ENCODE measurements at places on chromosomes 4 and X. TPM values are rescaled to one million over a fixed set of nuclear protein-coding genes. Genes with fewer than 3 reads are reported as not detected.

The ADGRL3 gene
- 0.02 TPM for total RNA-seq

The SPOCK3 gene
- 0.40 TPM for total RNA-seq

The SPATA4 gene
- total RNA-seq = 0.19 TPM

The ATP2B3 gene
- total RNA-seq = 0.07 TPM

The TEX13B gene
- not detected for total RNA-seq

The CNGA1 gene
- not detected for total RNA-seq

The ZMAT1 gene
- total RNA-seq = 0.05 TPM

The WWC2 gene
- 18.5 TPM for total RNA-seq

The GAGE2A gene
- not detected for total RNA-seq

The FRG2 gene
- not detected for total RNA-seq

The GABRE gene
- total RNA-seq = 27.3 TPM

The HSD17B13 gene
- 0.07 TPM for total RNA-seq

The HPGD gene
- 73.3 TPM for total RNA-seq

The MID1 gene
- total RNA-seq = 39.0 TPM

The PHKA1 gene
- 28.5 TPM for total RNA-seq

Measured in A549 treated with GW870086 at 1 μM for 4 hours (cell line).